ENCODE measurements at places on chromosomes 4 and X.

DNA sequence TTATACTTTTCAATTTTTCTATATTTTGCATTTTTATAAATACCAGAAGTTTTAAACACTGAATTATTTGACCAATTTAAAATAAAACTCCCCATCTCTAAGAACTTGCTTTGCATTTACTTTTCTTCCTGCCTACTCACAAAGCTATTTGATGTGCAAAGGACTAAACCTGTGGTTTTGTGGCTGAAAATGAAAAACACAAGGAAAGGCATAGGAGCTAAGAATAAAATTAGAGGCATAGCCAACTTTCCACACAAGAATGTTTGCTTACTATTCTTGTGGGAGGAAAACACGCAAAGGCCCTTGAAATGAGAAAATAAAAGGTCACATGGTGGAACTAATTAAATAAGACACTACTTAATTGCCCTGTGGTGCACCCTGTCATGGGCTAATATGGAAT lies 221.2 kb downstream of the KLHL13 start:
- no peak for DNase-seq

DNA sequence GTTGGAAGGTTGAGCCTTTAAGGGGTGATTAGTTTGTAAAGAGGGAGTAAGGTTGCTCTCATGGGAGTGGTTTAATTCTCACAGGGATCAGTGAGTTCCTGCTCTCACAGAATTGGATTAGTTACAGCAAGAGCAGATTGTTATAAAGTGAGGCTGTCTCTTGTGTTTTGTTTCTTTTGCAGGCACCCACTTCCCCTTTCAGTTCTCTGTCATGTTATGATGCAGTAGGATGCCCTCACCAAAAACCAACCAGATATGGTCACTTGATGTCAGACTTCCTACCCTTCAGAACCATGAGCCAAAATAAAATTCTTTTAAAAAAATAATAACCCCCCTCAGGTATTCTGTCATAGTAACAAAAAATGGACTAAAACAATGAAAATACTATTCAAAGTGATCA lies 19.9 kb upstream of the IGSF1 start:
- DNase-seq = no peak

DNA sequence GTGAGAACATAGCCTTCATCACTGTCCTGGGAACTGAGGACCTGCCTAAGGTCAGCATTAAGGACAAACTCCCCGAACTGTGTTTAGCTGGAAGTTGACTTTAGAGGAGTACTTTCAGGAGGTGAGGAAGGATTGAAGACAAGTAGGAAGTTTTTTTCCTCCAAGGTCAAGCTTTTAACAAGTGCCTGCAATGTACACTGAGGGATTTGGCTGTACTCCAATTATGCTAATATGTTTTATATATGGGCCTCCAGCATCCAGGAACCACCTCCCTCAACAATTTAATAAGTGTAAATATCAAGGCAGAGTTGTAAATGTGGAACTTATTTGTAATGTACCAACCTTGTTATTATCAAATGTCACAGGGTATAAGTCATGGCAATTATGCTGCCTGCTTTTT lies 726.2 kb downstream of the RPA4 start:
- no peak for DNase-seq

GRCh38 chrX:4588893-4589292 lies 875.4 kb upstream of the PRKX start:
- DNase-seq = no peak

DNA sequence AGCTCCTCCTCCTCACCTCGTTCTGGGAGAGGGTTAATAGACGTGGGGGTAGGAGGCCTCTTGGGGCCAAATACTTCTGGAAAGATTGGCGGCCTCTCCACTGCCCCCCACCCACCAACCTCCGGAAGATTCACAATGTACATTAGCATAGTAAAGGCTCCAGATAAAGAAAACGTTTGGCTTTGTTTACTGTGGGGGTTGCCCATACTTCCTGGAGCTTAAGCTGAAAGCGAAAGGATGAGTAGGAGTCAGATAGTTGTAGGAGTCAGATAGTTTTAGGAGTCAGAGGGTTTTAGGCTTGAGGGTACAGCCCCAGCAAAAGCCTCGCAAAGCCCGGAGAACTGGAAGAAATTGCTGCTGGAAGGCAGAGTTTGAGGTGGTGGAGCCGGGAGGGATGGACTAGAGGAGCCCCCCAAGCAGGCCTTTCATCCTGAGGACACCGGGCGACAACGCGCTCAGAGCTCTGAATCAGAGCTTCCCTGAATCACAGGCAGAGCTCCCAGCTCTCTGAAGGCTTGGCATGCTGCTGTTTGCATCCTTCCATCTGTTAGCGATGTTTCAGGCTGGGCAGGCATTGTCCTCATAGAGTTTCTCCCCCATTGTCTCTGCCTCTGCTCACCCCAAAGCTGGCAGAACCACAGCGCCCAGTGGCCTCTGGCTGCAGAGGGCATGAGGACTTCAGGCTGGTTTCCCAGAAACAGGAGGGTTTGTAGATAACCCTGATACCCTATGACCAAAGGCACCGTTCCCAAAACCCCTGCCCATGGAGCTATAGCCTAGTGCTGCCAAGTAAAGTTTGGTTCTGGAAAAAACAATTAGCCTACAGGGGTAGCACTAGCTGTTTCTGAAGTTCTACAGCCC lies 280.7 kb downstream of the BCOR start:
- no peak for DNase-seq

- no peak for DNase-seq
Measured at GRCh38 chr4:4330794-4331193, 40.7 kb downstream of the ZBTB49 start.

DNA sequence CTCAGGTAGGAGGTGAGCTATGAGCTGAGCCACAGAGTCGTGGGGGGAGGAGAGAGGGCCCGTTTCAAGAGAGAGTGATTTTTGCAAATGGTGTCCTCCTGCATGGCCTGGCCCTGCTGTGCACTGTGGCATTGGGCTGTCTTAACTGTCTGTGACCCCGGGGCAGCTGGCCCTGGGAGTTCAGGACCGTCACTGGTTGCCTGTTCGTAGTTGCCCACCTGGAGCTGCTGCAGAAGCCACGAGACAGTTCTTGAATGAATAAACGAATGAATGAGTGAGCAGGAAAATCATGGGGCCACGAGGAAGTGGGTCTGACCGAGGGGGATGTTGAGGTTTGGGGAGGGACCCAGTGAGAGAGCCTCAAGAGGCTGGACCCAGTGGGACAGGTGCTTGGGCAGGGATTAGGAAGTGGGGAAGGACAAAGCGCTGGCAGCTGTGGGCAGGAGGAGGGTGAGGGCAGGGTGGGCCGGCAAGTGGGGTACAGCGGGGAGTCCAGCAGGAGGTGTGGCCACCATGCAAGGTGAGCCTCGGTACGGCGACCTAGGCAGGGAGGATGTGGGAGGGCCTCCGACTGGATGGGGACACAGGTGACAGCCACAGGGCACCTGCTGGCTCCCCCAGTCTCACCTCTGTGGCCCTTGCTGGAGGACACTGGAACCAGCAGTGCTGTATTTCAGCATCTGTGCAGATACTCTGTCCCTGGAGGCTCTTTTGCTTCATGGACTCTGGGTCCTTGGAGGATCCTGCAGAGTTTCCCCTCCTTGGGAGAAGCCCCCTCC lies 10.2 kb downstream of the RGS12 start:
- no peak for DNase-seq

DNA sequence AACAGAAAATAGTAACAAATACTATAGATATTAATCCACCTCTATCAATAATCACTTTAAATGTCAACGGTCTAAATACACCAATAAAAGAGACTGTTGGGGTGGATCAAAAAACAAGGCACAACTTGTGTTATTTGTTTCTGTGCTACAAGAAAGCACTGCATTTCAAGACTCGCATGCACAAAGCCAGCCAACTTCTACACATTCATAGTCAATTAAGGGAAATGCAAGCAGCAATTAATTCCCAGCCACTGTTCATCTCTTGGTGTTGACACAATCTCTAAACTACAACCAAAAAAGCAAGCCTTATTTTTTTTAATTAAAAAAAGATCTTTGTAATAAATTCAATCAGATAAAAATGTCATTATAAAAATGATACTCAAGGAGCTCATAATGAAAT lies 67.6 kb downstream of the JAKMIP1 start:
- DNase-seq = no peak

- DNase-seq = no peak
Measured at GRCh38 chr4:12447451-12447850, 1018.8 kb upstream of the HS3ST1 start.

- DNase-seq = no peak
Measured at GRCh38 chr4:184328022-184328736, 110.5 kb upstream of the ENPP6 start.

- DNase-seq = no peak
Measured at GRCh38 chr4:166312166-166312565, 439.1 kb downstream of the TLL1 start.

GRCh38 chrX:14235004-14235403 lies 205.3 kb upstream of the GEMIN8 start:
- DNase-seq = no peak

DNA sequence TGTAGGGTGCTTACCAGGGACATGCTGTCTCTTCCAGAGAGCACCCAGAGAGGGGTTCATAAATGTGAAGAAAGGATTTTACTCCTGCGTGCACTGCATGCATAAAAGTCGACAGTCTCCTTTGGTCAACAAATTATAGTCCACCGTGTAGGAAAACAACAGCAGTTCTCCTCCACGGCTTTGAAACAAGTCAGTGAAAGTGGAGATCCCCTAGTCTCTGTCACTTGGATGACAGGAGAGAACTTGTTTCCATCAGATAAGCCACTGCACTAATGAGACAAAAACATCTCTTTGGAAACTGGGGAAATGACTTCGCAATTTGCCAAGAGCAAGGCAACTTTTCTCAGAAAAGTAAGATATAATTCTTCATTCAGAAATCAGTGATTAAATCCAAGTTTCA lies 9.7 kb downstream of the UNC5C start:
- no peak for DNase-seq

DNA sequence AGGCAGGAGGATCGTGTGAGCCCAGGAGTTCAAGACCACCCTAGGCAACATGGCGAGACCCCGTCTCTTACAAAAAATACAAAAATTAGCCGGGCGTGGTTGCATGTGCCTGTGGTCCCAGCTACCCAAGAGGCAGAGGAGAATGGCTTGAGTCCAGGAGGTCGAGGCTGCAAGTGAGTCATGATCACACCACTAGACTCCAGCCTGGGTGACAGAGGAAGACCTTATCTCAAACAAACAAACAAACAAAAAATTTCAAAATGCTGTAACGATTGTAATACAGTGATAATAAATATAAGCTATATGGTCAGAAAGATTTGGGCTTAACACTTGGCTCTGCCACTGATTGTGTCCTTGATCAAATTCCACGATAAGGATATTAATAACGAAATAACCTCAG lies 24.2 kb downstream of the SLC25A4 start:
- DNase-seq = no peak

- DNase-seq = peak; percentile 39
Measured at GRCh38 chrX:103687696-103688201, 1.2 kb upstream of the MORF4L2 start.

- no peak for DNase-seq
Measured at GRCh38 chrX:149151805-149152757, 353.0 kb downstream of the IDS start.

DNA sequence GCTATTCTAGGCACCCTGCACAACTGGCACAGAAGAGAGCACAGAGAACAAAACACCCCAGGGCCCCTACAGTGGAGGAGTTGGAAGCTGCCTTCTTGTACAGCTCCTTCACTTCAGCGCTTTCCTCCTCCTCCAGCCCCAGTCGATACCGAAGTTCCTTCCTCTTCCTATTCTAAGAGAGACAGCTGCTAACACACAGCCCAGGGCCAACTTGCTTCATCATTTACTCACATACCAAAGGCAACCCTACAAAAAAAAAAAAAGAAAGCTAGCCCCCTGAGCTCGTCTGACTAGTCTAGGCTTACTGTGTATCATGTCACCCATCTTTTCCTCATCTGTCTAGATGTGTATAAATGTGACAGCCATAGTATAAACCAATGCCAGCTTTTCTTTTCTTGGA lies 64.5 kb downstream of the MID1 start:
- no peak for DNase-seq

DNA sequence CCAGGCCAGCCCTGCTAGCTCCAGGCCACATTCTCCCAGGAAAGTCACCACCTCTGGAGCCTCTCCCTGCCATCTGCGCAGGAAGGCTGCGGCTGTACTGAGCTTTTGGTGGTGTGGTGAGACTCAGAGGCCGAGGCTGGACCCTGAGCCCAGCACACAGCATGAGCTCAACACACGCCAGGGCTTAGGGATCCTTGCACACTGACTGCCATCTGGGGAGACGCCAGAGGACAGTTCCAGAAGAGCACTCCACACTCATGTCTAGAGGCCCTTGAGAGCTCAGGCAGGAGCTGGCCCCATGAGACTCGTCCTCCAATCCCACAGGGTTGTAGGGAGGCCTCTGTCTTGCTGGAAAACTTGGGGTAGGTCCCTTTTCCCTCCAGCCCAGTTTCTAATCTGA lies 40.6 kb downstream of the ABLIM2 start:
- no peak for DNase-seq

- DNase-seq = no peak
Measured at GRCh38 chr4:41102414-41103092, 111.8 kb downstream of the APBB2 start.

GRCh38 chr4:138053641-138054301 lies 188.4 kb downstream of the SLC7A11 start:
- no peak for DNase-seq

GRCh38 chr4:6362896-6363295 lies 93.2 kb downstream of the WFS1 start:
- DNase-seq = no peak
